ENCODE measurements at places on chromosomes 2 and 18. TPM values are rescaled to one million over a fixed set of nuclear protein-coding genes. Genes with fewer than 3 reads are reported as not detected.

GRCh38 chr18:64972545-64972944, 778.3 kb upstream of the CDH7 start:
- DNase-seq = no peak

Gene AFG3L2
- 143 TPM for total RNA-seq

DNA sequence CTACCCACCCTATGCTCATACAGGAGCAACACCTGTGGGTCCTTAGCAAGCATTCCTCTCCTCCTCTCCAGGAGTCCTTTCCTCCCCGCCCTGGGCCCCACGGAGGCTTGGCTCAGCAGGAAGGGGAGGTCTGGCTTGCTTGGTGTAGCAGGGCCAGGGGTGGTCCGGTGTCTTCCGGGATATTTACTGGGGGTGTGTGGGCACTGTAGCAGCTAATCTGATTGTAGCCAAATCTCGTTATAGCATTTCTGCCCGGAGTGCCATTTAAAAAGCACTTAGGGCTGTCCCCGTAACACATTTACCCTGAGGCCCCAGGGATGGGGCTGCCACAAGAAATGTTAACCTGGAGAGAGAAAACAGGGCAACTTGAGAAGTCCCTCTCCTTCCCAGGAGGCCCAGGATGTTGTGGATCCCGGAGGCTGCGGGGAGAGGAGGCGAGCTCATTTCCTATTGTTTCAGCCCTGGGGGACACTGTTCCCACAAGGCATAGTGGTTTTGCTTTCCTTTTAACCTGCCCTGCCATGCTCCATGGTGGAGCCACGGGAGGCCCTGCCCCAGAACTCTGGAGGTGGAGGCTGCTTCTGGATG, 134.5 kb downstream of the CLIP4 start:
- no peak for DNase-seq

Gene G6PC2
- total RNA-seq = not detected

DNA sequence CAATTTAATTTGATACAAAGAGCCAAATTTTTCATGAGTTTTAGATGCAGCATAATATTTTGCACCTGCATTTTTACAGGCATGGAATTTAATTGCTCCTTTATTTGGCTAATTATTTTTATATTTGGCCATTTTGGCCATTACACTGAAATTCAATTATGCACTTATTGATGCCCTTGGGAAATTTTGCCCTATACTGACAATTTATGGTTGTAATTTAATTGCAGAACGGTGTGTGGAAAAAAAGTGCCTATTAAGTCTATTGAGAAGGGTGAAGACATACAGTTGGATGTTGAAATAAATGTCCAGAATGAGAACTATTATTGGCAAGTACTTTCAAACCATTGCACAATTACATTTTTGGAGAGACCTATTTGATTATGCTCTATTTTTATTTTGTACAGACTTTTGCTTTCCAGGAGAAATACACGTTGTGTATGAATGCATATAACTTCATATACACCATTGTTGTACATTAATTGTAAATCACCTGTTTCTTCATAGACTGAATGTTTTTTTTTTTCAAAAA, 1319.3 kb upstream of the CDH2 start:
- DNase-seq = no peak

- DNase-seq = no peak
Measured at GRCh38 chr2:42223855-42224268, 54.7 kb downstream of the EML4 start.

GRCh38 chr18:9869715-9870430, 15.9 kb upstream of the TXNDC2 start:
- DNase-seq = no peak

Gene CNDP1
- not detected for total RNA-seq

Gene PJVK
- total RNA-seq = 2.0 TPM

DNA sequence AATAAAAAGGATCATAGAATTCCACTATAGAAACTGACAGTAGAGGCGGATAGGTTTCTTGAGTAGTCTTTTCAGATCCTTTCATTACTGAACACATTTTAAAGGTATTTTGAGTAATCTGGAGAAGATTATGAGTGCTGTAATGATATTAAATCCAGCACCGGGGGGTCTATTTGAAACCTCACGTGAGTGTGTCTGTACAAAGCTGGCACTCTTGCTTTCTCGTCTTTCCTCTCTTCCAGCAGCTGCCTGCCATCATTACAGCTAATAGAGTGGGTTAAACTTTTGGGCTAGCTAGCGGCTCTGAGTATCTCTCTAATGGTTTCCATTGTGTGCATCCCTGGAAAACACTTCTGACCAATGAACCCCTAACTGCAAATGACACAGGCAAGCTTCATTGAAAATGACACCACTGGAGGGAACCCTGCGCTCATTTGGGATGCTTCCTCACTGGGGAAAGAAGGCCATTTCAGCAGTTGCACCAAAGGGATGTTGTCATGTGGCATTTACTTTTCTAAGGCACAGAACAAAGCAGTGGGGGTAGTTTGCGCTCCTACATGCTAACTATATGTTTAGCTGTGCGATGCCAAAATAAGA, 101.0 kb downstream of the HRH4 start:
- DNase-seq = no peak

DNA sequence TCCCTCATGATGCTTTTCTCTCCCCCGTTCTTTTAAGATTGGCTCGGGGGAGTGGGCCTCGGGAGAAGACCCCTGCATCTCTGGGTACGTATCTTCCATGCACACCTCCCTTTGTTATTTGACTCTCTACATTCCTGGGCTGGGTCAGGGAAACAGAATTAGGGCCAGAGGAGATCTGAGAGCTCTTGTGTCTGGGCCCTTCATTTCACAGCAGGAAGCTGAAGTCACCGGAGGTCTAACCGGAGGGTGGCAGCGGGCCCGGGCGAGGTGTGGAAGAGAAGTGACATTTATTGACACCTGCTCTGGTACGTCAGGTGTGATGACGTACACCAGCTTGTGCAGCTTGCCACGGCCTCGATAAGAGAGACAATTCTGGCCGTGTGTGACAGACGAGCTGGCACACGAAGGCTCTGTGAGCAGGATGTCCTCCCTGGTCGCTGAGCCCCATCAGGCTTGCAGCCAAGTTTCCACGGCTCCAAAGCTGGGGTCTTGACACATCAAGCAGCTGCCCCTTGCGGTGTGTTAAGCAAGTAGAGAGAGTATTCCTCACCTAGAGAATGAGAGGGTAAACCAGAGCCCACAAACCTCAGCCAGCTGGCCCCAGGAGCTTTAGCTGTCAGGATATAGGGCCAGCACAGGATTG, 30.4 kb downstream of the TOGARAM2 start:
- peak; percentile 79 for DNase-seq
